ENCODE measurements at places on chromosomes 7 and 10.

GRCh38 chr10:19888061-19888660 is 71.9 kb downstream of the PLXDC2 start:
- DNase-seq, result no peak

DNA sequence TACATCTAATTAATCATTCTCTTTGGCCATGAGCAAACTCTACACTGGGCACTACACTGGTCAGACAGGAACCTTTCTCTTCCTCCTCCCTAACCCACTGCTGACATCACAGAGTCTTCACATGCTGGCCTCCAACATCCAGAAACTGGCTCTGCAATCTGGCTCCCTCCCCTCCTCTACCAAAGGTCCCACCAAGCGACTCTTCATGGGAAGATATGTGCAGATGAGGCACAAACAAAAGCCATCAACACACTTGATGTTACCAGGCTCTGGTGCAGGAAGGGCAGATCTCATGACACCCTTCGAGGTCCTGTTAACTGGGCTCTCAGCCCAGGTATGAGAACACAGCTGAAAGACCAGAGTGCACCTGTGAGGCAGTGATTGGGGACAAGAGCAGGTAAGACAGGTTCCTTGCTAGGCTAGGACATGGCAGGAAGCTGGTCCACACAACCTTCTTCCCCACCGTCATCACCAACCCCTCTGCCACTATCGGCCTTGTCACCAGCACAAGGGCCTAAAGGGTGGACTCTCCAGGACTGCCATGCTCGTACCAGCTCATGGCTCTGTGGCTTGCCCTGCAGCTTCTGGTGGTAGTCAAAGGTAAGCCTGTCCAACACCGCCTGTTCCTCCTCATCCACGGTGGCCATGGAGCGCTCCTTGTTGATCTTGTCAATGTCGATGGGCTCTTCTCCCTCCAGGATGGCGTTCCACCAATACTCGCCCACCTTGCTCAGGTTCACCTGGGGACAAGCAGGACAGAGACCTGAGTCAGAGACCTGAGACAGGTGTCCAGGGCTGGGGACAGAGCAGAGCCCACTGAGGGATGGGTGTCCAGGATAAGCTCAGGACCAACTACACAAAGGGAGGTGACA is 66.6 kb upstream of the CAMK2B start:
- DNase-seq, result no peak

DNA sequence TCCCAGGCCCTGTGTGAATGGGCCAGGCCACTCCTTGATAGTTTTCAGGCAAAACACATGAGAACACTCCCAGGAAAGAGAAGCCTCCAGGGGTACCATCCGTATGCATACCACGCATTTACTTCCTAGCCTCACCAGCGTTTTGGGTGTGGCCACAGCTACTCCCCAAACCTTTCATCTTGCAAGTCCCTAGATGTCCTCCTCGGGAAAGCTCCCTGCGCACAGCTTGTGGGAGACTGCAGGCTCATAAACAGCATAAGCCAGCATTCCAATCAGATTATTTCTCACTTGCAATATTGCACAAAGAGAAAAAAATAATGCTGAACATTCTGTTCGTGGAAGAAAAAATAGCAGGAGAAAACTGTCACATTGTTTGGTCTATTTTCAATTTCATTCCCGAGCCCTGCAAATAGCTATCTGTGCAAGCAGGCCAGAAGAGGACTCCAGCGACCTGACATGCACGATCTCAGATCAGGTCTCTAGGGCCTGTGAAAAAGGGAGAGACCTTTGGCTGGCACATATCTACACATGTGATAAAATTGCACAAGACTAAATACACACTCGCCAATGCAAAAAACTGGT is 175.6 kb downstream of the PLXNA4 start:
- DNase-seq, result no peak

GRCh38 chr10:3172081-3172445 is 519 bp downstream of the PITRM1 start:
- peak; percentile 82 for DNase-seq

- no peak for DNase-seq
These were observed 76.1 kb downstream of the ADD3 start for GRCh38 chr10:110083884-110084283.

GRCh38 chr7:117130262-117130661 is 177.0 kb downstream of the ST7 start:
- no peak for DNase-seq

DNA sequence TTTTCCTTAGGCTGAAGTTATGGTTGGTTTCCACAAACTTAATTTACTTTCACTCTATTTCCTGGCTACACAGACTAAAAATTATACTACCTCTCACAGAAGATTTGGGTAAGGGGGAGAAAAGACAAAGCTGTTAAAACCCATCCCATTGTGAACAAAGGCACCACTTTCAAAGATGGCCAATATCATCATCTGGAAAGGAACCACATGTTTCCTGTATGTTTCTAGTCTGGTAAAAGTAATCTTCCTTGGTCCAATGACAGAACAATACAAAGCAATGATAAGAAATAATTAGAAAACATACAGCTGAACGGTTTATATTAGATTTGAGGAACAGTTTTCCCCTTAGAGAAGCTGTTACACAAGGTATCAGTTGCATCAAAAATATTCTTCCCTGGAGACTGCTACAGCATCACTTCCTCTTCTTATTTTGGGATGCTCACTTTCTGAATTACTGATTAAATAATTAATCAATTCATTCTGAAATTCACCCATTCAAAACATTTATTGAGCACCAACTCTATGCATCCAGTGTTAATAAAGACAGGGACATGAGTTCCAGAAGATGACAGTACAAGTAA is 8.5 kb upstream of the SFR1 start:
- DNase-seq, result no peak

GRCh38 chr7:47154791-47155190 is 427.1 kb downstream of the TNS3 start:
- no peak for DNase-seq

GRCh38 chr7:92695308-92696261 is 105.4 kb upstream of the FAM133B start:
- no peak for DNase-seq
